Caco-2 (cell line): ENCODE measurements at places on chromosomes 1 and 21.
A peak's percentile ranks its signal among the peaks of the same experiment; 100 is the strongest.

DNA sequence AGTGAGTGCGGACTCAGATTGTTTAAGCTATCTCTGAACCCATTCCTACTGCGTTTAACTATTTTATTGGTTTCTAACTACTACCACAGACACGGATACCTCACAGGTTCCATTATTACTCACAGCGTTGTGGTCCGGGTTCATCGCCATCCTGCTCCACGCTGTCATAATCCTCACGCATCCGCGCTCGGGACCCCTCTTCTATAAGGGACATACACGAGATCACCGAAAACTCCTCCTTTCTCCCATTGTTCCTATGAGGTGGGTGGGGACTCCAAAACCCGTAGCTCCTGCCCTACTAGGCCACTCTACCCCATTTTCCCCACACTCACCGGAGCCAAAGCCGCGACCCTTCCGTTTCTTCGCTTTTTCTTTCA lies 610 bp downstream of the RBM8A start:
- no peak for DNase-seq

- DNase-seq: peak; percentile 67
These were observed 67.0 kb upstream of the KLHDC7A start for GRCh38 chr1:18413541-18414305.

- DNase-seq: no peak
These were observed 497 bp downstream of the ID3 start for GRCh38 chr1:23558872-23559135.

GRCh38 chr1:30612536-30613065 lies 110.8 kb downstream of the MATN1 start:
- no peak for DNase-seq

DNA sequence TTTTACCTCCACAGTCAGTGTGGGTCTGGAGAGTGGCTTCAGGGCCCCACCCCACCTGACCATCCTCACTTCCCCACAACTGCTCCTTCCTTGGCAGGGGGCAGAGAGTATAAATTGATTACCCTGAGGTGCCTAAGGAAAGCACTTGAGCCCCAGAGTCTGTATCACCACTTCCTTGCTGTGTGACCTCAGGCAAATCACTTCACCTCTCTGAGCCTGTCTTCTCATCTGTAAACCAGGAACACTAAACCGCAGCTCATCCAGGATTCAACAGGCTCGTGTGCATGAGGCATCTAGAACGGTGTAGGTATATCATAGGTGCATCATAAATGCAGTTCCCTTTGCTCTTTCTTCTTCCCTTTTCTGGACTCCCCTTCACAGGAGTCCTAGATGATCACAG lies 43.4 kb downstream of the GRIK3 start:
- DNase-seq: no peak

DNA sequence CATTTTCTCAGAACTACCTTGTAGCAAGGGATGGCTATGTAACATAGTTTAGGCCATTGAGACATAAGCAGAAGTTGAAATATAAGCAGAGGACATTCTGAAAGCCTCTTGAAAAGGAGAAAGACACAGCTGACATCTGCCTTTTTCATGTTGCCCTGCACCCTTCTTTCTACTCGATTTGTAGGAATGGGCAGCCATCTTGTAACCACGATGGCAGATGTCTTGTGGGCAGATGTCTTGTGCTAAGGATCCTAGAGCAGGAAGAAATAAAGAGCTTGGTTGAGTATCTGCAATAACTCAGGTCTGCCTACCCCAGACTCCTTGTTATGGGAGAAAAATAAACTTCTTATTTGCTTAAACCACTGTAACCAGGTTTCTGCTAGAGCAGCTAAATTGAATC lies 351.0 kb downstream of the PDE4B start:
- no peak for DNase-seq

DNA sequence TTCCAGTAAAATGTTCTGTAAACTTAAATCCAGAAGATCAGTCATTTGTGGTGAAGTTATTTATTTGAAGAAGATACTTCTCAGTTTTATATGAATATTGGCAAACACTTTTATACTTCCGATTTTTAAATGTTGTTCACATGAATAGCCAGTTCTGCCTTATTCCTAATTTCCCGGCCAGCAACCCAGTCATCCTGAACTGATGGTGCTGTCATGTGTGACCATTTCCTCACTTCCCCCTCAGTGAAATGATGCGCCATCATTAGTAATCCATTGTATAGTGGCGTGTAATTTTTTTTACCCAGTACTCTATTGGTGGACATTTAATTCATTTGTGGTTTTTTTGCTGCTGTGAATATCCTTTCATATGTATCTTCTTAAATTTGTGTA lies 16.4 kb downstream of the GPSM2 start:
- DNase-seq: no peak

GRCh38 chr1:94865360-94865759 lies 45.2 kb downstream of the SLC44A3 start:
- DNase-seq: no peak

GRCh38 chr1:183327434-183328290 lies 90.5 kb downstream of the NMNAT2 start:
- no peak for DNase-seq

- DNase-seq: no peak
These were observed 17.4 kb upstream of the KCNAB2 start for GRCh38 chr1:6028042-6028850.

GRCh38 chr1:70101774-70102173 lies 103.6 kb downstream of the LRRC40 start:
- no peak for DNase-seq

GRCh38 chr1:234885601-234886000 lies 243.0 kb downstream of the TOMM20 start:
- no peak for DNase-seq

DNA sequence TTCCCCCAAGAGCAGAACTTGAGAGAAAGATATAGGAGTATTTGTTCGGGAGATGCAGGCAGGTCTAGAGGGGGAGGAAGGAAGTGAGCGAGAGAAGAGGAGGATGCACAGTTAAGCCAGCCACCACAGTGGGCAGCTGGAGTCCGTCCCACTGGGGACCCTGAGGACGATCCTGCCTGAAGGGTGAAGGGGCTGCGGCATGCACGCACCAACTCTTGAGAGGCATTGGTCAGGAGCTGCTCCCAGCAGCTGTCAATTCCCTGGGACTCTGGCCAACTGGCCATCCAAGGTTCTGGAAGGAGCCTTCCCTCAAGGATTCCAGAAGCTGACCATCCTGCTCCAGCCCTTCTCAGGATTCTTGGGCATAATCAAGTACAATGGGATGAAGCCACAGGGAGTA lies 246.9 kb downstream of the MATN1 start:
- DNase-seq: no peak

GRCh38 chr1:6014130-6014999 lies 22.1 kb upstream of the NPHP4 start:
- DNase-seq: no peak

DNA sequence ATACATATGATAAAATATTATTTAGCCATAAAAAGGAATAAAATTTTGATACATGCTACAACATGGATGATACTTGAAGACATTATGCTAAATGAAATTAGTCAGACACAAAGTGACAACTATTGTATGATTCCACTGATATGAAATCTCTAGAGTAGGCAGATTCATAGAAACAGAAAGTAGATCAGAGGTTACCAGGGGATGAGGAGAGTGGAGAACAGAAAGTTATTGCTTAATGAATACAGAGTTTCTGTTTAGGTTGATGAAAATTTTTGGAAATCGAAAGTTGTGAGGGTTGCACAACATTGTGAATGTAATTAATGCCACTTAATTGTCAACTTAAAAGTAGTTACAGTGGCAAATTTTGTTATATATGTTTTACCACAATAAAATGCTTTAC lies 315.7 kb upstream of the USP25 start:
- no peak for DNase-seq

DNA sequence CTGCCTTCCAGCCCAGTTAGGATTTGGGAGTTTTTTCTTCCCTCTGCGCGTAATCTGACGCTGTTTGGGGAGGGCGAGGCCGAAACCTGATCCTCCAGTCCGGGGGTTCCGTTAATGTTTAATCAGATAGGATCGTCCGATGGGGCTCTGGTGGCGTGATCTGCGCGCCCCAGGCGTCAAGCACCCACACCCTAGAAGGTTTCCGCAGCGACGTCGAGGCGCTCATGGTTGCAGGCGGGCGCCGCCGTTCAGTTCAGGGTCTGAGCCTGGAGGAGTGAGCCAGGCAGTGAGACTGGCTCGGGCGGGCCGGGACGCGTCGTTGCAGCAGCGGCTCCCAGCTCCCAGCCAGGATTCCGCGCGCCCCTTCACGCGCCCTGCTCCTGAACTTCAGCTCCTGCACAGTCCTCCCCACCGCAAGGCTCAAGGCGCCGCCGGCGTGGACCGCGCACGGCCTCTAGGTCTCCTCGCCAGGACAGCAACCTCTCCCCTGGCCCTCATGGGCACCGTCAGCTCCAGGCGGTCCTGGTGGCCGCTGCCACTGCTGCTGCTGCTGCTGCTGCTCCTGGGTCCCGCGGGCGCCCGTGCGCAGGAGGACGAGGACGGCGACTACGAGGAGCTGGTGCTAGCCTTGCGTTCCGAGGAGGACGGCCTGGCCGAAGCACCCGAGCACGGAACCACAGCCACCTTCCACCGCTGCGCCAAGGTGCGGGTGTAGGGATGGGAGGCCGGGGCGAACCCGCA lies at the start of gene PCSK9:
Gene PCSK9 (plus strand): TSS at position 207 of the 741 bp plus-strand sequence. CDS start 290 bp downstream, at position 497.
- peak; percentile 82 for DNase-seq

DNA sequence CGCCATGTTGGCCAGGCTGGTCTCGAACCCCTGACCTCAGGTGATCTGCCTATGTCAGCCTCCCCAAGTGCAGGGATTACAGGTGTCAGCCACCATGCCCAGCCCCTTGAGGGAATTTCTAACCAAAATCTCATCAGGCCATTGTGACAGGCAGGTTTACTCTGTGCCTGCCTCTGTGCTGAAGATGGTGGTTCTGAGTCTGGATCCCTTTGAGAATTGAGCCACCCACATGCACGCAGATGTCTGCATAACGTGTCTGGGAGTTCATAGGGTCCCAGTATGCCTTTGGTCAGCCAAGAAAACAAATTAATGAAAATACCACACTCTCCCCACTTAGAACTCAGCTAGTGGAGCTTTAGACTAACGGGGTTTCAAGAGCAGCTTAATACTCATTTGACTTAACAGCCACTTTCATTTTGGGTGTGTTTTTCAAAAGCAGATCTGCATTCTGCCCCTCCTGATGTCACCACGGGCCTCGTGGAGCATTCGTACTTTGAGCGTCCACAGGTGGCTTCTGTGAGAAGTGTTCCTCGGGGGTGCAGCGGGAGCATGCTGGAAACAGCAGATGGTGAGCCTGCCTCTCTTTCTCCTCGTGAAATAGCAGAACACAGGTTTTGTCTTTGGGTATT lies 45.3 kb downstream of the DIP2A start:
- DNase-seq: no peak

GRCh38 chr1:6512908-6513280 lies 21.4 kb upstream of the PLEKHG5 start:
- DNase-seq: no peak

DNA sequence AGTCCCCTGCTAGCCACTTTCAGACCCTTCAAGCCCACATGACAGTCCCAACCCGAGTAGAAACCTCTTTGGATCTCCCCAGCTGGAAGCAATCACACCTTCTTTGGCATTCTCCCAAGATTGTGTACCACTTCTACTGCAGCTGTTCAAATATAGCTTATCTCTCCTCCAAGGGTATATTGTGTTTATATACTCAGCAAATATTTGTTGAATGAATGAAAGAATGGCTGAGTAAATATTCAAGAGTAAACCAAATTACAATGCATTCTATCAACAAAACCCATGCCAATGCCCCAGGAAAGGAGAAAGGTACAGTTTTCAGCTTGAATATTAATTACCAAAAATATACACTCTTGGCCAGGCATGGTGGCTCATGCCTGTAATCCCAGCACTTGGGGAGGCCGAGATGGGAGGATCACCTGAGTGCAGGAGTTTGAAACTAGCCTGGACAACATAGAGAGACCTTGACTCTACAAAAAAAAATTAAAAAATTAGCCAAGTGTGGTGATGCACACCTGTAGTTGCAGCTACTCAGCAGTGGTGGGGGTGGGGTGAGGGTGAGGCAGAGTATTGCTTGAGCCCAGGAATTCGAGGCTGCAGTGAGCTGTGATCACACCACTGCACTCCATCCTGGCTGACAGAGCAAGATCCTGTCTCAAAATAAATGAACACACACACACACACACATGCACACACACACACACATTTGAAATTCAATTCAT lies 68.5 kb downstream of the NIBAN1 start:
- DNase-seq: peak; percentile 72

- no peak for DNase-seq
These were observed 200.9 kb downstream of the DISC1 start for GRCh38 chr1:231827337-231828105.

DNA sequence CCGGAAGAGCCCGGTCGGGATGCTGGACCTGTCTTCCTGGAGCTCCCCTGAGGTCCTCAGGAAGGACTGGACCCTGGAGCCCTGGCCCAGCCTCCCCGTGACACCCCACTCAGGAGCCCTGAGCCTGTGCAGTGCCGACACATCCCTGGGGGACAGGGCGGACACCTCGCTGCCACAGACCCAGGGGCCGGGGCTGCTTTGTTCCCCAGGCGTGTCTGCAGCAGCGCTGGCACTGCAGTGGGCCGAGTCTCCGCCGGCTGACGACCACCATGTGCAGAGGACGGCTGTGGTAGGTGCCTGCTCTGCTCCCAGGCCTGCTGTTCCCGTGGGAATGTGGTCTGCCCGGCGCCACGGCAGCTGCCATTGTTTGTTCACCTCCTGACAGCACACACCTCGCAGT lies 42.1 kb upstream of the DIP2A start:
- DNase-seq: no peak

DNA sequence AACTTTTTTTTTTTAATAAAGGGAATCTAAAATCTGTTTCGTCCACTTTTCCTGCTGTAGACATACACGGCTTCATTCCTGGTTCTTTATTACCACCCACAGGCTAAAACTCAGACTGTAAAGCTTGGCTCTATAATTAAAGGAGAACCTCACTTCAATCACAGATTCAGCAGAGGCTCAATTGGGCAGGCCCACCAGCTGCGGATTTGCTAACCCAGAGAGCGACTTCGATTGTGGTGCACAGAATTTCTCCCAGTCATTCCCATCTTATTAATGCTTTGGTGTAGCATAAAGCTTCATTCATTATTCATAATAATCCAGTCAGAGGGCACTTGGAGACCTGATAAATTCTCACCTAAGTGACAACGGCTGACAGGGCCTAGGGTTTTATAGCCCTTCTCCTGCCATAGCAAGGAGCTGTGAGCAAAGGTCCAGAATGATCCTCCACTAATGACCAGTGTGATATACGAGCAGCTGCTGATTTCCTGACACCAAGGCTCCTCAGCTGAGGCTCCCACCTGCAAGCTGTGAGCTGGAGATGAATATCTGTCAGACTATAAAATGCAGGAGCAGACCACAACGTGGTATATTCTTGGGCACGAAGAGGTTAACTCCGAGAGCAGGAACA lies 149.0 kb downstream of the ATP6V1G3 start:
- no peak for DNase-seq

DNA sequence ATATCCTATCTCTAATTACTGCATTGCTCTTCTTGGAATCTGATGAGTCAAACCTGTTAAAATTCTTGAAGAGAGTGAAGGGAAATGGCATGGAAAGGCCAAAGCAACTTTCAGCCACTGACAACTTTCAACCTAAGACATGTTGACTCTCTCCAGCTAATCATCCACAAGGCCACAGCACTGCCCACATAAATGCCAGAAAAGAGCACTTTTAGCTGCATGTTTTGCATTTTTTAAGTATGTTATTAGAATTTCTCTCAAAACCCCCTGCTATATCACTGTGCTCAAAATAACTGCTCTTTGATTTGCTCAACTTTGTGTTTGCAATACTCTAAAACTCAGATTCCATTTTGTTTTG lies 352.5 kb downstream of the ADGRL2 start:
- no peak for DNase-seq

- DNase-seq: no peak
These were observed 45.4 kb upstream of the PLD5 start for GRCh38 chr1:242569867-242570266.
